ENCODE measurements at places on chromosomes 1 and 21. TPM values are rescaled to one million over a fixed set of nuclear protein-coding genes. Genes with fewer than 3 reads are reported as not detected.

- peak; percentile 40 for DNase-seq
These were observed 38.8 kb upstream of the OR2B11 start for GRCh38 chr1:247496581-247497285.

- DNase-seq: peak; percentile 83
These were observed 243.6 kb downstream of the TM2D1 start for GRCh38 chr1:61481315-61481715.

GRCh38 chr1:70210820-70211219 lies 5.4 kb upstream of the LRRC40 start:
- DNase-seq: no peak

GRCh38 chr21:32946654-32947053 lies 79.1 kb upstream of the OLIG2 start:
- no peak for DNase-seq

SLC22A15 gene
- 32.4 TPM for total RNA-seq

BTBD8 gene
- total RNA-seq: 1.8 TPM

Measured in MCF 10A (cell line).